ENCODE measurements at places on chromosomes 1 and 21.

- DNase-seq: no peak
Measured at GRCh38 chr1:20720631-20721091, 2.9 kb upstream of the KIF17 start.

DNA sequence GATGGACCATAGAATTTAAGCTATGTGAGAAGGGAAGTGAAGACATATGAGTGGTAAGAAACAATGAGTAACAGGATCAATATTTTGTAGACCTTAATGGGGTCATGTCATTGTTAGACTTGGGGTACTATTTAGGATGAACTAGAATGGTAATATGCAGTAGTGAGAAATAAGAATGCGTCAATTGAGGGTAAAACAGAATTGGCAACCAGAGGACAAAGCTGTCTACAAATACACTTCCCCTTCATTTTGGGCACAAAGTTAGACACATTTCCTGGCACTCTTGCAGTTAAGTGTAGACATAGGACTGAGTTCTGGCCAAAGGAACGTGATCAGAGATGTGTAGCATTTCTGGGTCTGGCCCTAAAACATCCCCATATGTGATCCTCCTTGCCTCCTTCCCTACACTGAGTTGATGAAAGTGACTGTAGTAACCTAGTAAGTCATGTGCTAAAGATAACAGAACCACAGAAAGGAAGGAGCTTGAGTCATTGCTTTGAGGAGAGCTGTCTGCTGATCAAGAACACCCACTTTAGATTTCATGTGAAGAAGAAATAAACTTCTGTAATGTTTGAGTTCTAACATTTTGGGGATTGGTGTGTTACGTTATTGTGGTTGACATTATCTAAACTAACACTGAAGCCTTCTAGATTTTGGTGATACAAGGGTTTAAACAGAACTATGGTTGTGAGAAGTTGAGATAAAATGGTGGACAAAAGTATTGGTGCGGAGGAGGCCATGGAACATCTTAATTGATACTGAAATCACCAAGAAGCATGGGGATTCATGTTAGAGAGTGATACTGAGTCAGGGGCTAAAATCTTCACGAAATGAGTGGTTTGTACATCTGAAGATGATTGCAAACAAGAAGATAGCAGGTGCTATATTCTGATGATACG, 41.7 kb downstream of the CD55 start:
- no peak for DNase-seq

DNA sequence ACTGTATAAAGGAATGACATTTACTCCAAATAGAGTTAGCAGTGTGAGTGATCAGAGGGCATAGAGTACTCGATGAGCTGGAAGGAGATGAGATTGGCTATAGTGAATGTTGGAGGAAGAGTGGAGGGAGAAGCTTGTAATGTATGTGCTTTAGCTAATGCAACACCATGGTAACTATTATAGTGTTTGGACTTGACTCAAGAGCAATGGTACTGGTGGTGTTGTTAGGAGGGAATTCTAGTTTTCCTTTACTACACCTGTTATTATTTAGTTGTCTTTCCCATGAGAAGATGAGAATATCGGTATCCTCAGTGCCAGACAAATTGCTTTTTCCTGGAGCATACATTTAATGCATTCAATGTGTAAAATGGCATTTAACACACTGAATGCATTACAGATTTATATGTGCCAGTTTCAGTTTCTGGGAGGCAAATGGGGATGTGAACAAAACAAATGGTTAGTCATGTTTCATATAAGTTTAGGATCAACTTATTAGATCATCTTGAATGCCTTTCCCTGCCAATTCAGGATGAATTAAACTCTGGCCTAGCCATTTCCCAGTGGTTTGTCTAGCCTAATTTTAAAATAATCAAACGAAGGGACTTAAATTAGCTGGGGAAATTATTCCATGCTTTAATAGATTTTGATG, 291.1 kb upstream of the ADAMTS5 start:
- DNase-seq: no peak

- DNase-seq: no peak
Measured at GRCh38 chr1:232687728-232688127, 57.8 kb upstream of the SIPA1L2 start.

- DNase-seq: no peak
Measured at GRCh38 chr1:210692796-210693195, 364.1 kb downstream of the HHAT start.

- no peak for DNase-seq
Measured at GRCh38 chr1:206958144-206958543, 11.9 kb upstream of the PIGR start.

GRCh38 chr1:59926381-59927123, at the start of gene CYP2J2:
CYP2J2 (minus strand) TSS chr1:59926773; CDS start chr1:59926746, 27 bp downstream.
- DNase-seq: no peak

DNA sequence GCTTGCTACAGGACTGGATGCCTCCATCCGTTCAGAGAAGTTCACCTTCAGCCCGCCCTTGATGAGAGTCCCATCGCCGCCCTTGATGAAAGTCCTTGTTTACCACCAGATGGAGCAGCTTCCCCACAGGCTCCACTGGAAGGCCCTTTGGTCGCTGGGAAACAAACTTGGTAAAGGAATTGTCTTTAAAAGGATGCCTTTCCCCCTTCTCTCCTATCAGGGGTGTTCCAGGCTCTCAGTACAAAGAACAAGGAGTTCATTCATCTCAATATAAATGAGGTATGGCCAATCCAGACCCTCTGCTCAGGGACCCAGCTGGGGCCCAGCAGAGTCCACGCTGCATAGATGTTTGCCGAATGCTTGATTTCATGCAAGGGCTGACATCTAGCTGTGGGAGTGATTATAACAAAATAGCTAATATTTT, 50.8 kb downstream of the CAPN9 start:
- DNase-seq: peak; percentile 41

- no peak for DNase-seq
Measured at GRCh38 chr1:119987686-119988085, 81.8 kb downstream of the NOTCH2 start.

DNA sequence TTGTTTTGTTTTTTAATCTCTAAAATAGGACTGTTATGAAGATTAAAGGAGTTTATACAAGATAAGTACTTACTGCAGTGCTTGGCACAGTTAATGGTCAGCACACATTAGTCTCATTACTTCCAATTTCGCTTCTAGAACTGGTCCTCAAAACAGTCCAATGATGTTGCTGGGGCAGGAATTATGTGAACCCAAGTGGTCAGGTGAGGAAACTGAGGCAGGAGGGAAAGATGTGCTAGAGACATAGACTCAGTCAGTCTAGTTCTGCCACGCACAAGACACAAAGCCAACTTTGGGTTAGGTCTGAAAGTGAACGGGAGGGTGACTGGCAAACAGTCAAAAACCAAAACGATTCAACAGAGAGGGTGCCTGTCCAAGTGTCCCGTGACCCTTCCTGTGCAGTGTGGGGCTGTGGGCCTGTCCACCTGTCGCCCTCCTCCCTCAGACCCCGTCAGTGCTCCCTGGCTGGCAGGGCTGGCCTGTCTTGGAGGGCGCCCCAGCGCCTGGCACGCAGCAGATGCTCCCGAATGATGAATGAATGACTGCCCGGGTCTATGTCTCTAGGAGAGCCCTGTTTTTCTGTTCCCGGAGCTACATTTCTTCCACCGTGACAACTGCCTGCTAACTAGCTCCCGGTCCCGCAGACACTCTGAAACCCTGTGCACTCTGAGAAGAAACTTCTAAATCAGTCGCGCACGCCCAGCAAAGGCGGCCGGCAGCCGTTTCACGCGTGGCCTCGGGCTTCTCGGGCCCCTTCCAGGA, 2.4 kb downstream of the LRP8 start:
- DNase-seq: no peak

Measured in fibroblast of skin of left biceps (primary cell).